ENCODE measurements at places on chromosomes 4 and X.

- DNase-seq: no peak
These were observed 240.0 kb downstream of the GPC3 start for GRCh38 chrX:133745349-133745748.

GRCh38 chr4:83179205-83179604 is 64.7 kb upstream of the PLAC8 start:
- no peak for DNase-seq

- no peak for DNase-seq
These were observed 7.1 kb upstream of the SMARCA1 start for GRCh38 chrX:129530410-129530809.

- DNase-seq: peak; percentile 57
These were observed 82.9 kb upstream of the TAB3 start for GRCh38 chrX:30971774-30972603.

DNA sequence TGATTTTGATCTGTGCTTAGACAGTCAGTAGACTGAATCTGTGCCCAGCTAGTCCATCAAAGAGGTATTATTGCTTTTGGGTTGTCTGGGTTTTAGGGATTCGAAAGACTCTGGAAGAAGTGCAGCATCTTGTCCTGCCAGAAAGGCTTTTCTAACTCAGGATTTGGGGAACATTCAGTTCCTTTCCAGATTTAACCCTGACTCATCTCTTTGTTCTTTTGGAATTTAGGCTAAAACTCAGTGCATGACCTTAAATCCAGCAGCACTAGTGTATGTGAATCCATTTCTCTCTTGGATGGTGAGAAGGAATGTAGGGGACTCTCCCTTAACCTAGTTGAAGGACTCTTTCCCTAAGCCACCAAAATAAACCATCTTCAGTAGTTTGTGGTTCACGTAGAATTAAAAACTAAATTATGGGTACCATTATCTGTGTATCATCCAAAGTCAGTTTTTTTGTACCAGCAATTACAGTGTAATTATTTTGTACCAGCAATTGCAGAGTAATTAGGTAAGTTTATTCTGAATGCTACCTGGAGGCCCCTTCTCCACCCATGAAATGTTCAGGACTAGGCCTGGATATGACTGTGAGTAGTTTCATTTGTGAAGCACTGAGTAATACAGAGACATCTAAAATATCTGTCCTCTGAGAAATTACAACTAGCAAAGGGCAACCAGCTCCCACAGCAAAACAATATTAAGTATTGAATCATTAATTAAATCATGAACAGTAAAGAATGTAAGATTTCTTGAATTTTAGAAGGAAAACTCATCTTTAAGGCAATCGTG is 384.0 kb downstream of the TMA16 start:
- no peak for DNase-seq

- peak; percentile 84 for DNase-seq
These were observed 57.6 kb downstream of the PROM1 start for GRCh38 chr4:16026160-16026761.

DNA sequence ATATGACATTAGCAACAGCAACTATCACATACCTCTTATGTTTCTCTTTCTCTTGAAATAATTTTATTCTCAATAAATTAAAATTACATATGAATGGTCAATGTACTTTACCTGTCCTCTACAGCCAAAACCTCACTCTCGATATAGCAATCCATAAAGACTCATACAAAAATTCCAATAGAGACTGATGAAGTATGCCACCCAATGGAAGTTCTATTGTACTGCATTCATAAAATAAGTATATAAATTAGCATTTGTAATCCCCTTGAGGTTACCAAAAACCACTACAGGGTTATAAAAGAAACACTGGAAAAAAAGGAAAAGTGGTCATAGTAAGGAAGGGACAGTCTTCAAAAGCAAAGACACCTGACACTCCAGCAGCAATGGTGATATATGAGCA is 32.8 kb downstream of the CLDN2 start:
- DNase-seq: peak; percentile 22

- DNase-seq: peak; percentile 46
These were observed 191.1 kb upstream of the FAT4 start for GRCh38 chr4:125123570-125124109.

DNA sequence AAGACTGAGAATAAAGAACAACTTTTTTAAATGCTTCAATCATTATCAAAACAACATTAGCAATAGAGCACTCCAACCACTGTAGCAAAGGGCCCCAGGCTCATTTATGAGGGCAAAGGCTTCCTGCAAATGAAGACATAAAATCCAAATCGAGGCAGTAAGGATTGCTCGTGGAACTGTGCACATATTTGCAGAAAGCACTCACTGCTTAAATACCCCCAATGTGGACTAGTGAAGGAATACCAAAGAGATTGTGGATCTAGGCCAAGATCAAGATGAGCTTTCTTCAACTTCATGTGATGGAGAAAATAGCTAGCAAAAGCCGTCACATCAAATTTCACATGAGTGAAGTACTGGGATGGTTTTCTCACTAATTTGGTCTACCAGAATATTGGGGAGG is 35.2 kb downstream of the GPC3 start:
- no peak for DNase-seq

- DNase-seq: no peak
These were observed 275.1 kb upstream of the RASGEF1B start for GRCh38 chr4:81746773-81747172.

DNA sequence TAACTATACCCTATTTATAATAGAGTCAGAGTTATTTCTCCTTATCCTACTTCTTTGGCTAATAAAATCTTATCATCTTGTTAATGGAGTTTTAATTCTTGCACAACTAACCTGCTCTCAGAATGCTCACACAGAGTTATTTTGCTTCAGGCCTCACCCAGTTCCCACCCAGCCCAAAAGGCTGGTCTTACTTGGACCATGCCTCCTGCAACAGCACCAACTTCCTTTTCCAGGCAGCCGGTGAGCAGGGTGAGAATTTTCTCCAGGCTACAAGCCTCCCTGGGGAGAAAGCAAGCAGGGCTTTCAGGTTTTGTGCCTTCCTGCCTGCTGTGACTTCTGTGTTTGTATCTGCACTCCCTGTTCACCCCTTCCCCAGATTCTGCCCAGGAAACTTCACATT is 29.1 kb upstream of the BANK1 start:
- no peak for DNase-seq

DNA sequence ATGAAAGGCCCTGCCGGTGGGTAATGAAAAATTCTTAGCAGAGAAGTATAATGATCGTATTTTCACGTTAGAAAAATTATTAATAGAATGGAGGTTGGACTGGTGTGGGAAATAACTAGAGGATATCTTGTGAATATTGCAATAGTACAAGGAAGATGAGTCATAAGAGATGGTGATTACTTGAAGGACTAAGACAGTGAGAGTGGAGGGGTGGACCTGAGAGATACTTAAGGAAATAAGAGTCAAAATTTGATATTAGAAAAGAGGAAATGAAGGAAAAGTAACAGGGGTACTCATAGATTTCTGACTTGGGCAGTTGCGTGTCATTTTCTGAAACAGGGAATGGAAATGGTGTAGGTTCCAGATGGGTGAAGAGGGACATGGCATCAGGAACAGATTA is 1.7 kb upstream of the USP53 start:
- no peak for DNase-seq

DNA sequence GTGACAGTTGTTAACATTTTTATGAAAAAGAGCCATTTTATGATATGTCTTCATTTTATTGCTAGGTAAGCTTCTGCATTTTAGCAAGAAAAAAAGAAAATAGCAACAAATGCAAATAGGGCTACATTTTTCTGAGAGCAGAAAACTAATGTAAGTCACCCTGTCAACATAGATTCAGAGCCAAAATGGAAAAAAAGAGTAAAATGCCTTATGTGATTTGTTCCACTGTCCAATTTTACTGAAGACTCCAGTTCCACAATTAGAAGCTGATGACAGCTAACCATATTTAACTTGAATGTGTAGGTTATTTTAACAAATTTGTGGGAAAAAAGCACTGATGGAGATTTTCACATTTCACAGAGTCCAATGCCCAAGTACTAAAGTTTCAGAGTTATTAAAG is 772.3 kb downstream of the FAT4 start:
- no peak for DNase-seq

DNA sequence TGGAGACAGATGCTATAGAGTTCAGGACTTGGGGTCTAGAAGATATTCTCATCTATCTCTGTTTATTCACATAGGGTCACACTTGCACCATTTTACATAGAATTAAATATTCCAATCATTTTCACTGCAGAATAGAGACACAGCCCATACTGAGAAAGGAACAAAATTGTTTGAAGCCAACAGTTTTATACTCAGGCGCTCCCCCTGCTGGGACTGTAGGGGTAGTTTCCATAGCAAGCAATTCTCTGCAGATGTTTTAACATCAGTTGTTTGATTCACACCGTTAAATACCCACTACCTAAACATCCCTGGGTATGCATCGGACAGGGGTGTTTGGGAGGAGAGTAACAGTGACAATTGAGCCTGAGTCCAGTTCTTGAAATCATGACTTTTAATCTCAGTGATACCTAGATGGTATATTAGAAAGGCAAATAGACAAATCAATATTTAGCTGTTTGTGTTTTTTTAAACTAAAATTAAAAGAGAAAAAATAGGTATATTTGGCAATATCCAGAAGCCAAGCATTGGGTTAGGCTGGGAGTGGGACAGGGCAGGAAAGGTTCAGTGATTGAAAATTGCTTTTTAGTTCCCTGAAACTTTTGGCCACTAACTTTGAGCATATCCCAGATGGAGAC is 33.8 kb downstream of the LONRF3 start:
- DNase-seq: peak; percentile 50

DNA sequence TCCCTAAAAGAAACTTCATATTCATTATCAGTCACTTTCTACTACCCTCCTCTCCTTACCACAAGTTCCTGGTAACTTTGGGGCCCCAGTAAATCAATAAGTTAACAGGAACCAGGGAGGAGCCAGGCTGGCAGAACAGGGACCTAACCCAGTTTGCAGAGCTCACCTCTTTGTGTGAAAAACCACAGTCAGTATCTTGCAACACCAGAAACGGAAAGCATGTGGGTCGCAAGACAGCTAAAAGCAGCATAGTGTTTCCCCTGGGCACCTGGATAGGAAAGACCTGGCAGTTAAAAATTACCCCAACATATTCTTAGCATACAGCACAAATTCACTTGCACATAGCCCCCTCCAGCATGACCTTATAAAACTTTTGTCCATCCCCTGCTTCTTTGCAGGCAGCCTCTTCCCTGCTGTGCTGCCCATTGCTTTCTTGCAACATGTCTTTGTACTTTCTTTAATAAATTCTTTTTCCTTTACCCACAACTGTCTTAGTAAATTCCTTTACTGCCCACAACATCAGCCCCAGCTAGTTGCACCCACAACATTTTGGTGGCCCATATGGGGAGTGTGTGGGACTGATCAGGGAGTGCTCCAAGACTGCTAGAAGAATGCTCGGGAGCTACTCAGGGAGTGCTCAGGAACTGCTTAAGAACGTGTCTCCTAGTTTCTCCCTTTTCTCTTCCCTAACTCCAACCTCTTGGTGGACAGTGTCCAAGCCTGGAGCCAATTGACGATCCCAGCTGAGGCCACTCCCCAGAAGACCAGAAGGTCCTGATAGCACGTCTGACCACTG is 83.4 kb downstream of the MSN start:
- no peak for DNase-seq

DNA sequence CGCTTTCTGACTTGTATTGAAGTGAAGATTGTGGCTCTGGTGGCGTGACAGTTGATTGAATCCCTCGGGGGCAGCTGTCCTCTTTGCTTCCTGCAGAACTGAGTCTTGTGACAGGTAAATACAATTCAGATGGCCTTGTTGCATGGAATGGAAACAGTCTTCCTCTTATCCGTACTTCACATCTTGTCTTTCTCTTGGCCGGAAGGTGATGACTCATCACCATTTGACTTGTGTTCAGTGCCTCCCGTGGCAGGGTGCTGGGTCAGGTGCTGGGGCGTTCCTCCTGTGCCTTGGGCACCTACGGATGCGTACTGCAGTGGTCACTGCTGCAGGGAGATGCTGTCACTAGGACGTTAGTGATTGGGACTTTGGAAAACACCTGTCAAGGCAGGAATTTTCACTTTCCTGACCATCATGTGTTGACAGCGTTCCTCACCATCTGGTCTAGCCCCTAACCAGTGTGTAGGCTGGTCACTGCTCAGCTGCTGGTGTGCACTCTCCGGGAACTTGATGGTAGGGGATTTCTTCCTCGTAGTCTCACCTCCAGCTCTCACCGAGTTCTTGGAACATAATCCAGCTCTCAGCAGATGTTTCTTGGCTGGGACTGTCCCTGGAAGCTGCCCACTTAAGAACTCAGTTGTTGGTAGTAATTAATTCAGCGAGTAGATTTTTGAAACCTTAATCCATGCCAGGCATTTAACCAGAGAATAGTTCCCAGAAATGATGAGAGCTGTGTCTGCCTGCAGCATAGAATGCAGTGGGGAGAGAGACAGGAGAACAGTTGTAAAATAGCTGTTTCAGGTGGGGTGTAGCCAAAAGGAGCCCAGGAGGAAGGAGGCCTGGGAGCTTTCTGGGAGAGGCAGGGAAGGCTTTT is 7.2 kb downstream of the TBC1D14 start:
- DNase-seq: no peak

- peak; percentile 32 for DNase-seq
These were observed 48.2 kb upstream of the GC start for GRCh38 chr4:71832049-71832448.

DNA sequence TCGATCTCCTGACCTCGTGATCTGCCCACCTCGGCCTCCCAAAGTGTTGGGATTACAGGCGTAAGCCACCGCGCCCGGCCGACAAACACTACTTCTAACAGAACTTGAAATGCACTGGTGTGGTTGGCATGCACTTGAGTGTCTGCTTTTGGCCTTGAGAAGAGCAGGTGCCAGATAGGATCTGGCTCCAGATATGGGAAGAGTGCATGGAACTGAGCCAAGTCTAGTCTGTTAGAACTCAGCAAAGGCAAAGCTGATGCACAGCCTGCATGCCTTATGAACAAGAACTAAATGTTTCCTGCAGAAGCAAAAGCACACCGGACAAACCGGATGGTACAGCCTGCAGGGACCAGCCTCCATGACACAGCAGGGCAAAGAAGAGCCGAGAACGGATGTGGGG is 35.1 kb upstream of the TBL1X start:
- DNase-seq: no peak

DNA sequence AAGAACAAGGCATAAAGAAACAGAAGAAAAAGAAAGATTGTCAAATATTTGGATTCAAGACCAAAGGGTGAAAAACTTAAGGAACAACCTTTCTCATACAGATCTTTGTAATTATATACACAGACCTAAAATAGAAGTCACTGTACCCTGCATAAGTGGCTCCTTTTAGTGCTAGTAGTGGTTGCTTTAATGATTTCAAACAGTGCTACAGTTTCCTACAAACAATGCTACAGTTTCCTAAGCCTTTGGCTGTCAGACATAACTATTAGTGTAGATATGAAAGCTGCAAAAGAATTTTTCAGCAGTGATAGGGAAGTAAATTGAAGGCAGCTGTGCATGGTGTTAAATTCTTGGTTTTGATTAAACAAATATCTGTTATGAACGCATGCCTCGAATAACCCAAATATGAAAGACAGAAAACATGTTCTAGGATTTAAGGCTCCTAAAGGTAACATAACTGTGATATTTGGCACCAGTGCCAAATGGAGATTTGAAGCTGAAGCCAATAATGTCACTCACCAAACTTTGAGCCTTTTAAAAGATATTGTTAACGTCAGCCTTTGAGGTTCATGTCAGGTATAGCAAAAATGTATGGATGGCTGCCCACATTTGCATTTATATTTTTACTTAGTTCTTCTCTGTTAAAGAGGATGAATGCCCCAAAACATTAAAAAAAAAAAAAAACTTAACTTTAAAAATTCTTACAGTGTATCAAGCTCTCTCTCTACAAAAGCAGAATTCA is 36.6 kb downstream of the SMARCAD1 start:
- DNase-seq: peak; percentile 12

All from eye (tissue), 1 donor.